ENCODE measurements at places on chromosomes 1 and 21. TPM values are rescaled to one million over a fixed set of nuclear protein-coding genes. Genes with fewer than 3 reads are reported as not detected.

DNA sequence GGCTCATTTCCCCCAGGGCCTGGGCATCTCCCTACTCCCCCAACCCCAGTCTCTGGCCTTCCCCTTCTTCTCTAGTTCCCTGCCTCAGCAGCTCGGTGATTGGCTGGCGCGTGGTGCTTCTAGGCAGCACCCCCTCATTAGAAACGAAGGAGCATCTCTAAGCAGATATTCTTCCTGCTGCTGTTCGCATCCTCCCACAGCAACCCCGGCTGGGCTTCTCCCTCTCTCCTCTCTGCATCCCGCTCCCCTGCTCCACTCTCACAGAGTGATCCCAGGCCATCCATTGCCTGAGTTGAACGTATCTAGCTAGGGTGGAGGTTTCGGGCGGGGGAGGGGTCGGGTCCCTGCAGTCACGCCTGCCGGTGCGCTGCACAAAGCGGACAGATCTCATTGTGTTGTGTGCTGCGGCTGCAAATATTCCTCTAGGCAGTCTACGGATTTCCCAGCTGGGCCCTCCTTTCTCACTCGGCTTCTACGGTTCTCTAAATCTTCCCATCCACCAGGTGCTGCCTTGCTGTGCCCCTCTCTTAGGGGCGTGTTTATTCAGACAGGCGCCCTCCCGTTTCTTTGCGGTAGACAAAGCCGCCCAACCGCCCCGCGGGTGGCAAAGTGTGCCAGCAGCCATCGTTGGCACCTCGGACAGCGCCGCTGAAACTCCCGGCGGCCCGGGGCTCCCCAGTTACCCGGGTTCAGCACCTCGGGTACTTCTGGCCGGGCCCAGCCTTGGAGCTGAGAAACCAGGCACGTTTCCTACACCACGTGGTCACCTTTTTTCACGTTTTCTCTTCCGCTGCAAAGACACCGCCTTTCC, 2.2 kb downstream of the CACNA1E start:
- peak; percentile 29 for DNase-seq

DNA sequence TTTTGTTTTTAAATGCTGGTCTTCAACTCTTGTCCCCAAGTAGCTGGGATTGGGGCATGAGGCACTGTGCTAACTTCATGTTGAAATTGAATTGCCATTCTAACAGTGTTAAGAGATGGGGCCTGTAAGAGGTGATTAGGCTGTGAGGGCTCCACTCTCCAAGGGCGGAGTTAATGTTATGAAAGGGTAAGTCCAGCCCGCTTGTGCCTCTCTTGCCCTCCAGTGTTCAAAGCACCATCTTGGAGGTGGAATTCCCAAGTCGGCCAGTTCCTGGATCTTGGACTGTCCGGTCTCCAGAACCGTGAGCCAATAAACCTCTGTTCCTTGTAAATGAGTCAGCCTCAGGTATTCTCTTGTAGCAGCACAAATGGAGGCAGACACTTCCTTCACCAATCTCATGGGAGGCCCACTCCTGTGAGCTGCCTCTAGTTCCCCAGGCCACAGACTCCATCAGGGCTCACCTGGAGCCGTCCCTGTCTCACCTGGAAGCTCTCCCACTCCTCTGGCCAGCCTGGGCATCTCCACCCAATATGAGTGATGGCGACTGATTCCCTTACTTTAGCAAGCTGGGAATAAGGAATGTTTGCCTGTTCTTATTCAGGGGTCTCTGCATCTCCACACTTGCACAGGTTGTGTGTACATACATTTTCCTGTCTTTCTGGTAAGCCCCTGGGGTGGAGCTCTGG, 15.5 kb downstream of the IBA57 start:
- no peak for DNase-seq

The SPATC1L gene
- total RNA-seq, result 4.6 TPM

The NIPAL3 gene
- 38.3 TPM for total RNA-seq

The CDC42 gene
- total RNA-seq, result 282 TPM

The PDZK1IP1 gene
- total RNA-seq, result 64.4 TPM

The ITLN1 gene
- 254 TPM for total RNA-seq

The LRIG2 gene
- 26.8 TPM for total RNA-seq
